ENCODE measurements at places on chromosomes 7 and 10. TPM values are rescaled to one million over a fixed set of nuclear protein-coding genes. Genes with fewer than 3 reads are reported as not detected.

The AKR1C2 gene
- total RNA-seq = 10.6 TPM

The MYL7 gene
- total RNA-seq = not detected

The ERVW-1 gene
- total RNA-seq = not detected

The EGFR gene
- total RNA-seq = 36.0 TPM

The HOXA11 gene
- not detected for total RNA-seq

The CPXM2 gene
- 48.1 TPM for total RNA-seq

The COL1A2 gene
- total RNA-seq = 2,400 TPM

The TLX1 gene
- total RNA-seq = not detected
